Stimulated activated CD8-positive, alpha-beta memory T cell treated with anti-CD3 and anti-CD28 coated beads, Interleukin-4, amount 100 ng/mL, for 1 hour (primary cell): ENCODE measurements at places on chromosomes 4 and X.

GRCh38 chr4:40418430-40419230, 83.5 kb downstream of the CHRNA9 start:
- no peak for DNase-seq

- no peak for DNase-seq
Observed at GRCh38 chr4:78186597-78187543, 129.7 kb downstream of the FRAS1 start.

DNA sequence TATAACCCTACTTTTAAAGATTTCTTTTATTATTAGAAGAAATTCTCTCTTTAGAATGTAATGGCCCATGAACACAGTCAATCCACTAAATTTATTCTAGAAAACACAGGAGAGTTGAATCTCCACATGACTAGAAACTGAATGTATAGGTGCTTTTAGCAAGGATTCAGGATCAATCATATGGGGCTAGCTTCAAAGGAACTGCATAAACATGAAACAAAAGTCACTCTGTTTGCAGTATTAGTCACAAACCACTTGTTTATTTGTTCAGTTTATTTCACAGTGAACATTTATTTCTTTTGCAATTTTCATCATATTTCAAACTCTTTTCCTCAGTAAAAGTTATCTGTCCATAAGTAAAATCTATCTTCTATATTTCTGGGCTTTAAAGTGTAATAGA, 1604.6 kb downstream of the PCDH18 start:
- DNase-seq = no peak

DNA sequence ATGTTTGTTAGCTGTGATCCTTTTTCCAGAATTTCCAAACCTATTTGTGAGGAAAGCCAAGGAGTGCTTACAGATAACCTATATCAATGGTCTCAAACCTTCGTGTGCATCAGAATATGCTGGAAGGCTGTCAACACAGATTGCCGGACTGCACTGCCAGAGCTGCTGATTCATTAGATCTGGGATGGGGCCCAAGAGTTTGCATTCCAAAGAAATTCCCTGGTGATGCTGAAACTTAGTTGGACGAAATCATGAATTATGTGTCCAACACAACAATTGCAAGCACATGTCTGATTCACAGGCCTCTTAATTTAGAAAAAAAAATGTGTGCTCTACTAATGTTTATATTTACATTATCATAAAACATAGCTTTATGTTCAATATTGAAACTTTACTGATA, 544.0 kb upstream of the AMOT start:
- no peak for DNase-seq

DNA sequence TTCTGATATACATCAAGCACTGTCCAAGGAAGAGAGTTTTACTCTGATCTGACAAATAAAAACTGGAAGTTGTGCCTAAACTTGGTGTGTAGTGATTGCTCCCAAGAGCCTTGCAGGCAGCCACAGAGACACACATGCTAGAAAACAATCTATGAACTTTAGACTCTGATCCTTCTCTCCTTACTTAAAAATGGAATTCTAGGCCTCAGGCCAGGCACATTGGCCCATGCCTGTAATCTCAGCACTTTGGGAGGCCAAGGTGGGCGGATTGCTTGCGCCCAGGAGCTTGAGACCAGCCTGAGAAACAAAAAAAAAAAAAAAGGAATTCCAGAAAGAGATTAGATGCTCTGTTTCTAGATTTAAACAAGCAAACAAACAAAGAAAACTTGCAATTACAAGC, 45.6 kb upstream of the S100G start:
- no peak for DNase-seq

DNA sequence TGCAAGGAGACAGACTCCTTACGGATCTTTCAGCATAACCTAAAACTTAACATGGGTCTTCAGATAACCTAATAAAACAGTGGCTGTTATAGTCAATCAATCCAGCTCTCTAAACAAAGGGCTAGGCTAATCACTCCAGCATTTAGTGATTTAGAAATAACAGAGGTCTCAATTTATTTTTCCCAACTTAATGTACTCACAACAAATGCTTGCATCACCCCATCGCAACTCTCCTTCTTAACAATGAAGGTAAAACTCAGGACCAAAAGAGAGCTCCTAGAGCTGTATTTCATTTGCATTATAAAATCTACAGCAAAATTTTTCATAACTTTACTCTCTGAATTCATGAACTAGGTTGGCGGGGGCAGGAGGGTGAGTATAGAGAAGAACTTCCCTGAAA, 1.1 kb downstream of the LIN54 start:
- DNase-seq = no peak

GRCh38 chrX:16970977-16971376, 24.5 kb downstream of the REPS2 start:
- no peak for DNase-seq

DNA sequence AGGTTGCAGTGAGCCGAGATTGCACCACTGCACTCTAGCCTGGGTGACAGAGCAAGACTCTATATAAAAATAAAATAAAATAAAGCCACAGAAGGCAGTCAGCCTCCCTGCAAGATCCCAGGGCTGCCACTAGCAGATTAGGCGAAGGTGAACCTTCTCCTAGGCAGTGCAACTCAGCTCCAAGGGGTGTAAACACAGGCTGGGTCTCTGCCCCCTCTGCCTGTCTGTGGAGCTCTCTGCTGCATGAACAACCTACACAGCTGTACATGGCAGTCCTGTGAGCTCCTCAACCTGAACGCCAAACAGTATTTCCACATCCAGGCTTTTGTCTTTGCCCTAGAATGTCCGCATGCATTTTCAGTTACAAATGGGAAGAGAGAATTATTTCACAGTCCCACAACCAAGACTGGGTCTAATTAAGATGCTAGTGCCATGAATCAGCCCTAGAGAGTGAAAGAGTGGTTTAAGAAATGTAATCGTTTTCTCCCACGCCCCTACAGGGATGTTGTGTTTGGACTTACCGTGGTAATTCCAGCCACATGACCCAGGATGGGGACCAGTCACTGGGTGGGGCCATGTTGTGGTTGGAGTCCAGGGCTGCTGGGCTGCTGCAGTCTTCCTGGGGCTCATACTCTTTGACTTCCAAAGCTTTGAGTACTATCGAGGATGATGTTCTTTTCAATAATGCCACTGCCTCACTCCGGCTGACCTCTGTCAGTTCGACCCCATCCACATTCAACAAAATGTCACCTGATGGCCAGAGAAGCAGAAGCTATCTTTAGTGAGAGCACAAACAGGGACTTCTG, 99.0 kb downstream of the FIP1L1 start:
- DNase-seq = no peak

- no peak for DNase-seq
Observed at GRCh38 chr4:140781596-140781995, 25.4 kb upstream of the TBC1D9 start.

DNA sequence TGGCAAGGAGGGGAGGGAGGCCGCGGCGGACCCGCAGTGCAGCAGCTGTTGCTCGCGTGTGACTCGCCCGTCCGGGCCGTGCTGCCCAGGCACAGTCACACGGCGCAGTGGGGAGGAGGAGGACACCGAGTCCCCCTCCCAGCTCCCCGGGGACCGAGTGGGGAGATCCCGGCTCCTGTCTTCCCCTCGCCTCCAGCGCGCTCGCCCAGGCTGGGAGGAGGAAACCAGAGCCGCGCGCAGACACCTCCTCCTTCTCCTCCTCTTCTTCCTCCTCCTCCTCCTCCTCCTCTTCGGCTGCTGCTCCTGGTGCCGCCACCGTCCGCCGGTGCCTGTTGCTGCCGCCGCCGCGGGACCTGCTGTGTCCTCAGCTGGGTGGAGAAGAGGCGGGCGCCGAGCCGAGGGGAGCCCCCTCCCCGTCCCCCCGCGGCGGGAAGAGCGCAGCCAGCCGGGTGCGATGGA, at the start of gene TBC1D1:
TBC1D1 (plus strand) TSS at position 284 of the 459 bp plus-strand sequence. CDS start 11,012 bp downstream, outside the sequence.
- no peak for DNase-seq

- DNase-seq = no peak
Observed at GRCh38 chrX:53474707-53475106, 40.5 kb upstream of the HSD17B10 start.

- no peak for DNase-seq
Observed at GRCh38 chrX:132119821-132120515, 7.9 kb downstream of the FRMD7 start.
